ENCODE measurements at places on chromosomes 6 and 20.

DNA sequence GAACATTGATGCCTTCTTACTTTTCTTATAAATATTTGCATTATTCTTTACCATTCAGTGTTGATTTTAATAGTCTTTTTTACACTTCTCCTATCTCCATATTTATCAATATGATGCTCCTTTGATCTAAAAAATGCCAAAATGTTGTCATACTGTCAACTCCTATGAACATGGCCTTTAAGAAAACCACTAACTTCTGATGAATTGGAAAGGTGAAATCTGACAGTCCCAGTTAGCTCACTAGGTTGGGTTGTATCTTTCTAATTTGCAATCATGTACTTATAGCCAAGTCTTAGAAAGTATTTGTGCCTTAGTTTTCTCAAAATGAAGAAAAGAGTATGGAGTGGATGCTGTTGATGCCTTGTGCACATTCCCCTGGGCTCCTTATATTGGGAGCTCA lies 75.4 kb upstream of the SPACA1 start:
- no peak for DNase-seq

DNA sequence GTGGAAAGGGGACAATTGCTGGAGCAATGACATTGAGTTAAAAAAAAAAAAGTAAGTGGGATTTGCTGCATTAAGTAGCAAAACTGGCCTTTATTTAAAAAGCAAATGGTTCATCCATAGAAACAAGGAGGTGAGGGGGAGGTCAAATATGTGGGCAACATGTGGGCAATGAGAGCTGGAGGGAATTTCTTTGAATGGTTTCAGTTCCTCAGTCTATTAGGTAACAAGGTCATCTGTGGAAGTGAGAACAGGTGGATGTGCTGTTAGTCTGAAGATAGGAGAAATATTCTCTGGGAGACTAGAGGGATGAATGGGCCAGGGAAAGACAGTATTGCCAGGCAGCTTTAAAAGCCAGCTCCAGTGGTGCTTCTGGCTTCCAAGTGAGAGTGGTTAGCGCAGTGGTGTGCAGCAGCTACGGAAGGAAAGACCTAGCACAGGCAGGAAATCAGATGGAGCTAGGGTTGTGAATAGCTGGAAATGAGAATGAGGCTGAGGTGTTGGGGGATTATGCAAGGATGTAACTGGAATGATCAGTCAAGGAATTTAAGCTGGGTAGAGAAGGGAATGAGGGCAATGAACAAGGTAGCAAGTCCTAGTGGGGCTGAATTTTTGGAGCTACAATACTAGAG lies 727.6 kb downstream of the PTPRT start:
- no peak for DNase-seq

DNA sequence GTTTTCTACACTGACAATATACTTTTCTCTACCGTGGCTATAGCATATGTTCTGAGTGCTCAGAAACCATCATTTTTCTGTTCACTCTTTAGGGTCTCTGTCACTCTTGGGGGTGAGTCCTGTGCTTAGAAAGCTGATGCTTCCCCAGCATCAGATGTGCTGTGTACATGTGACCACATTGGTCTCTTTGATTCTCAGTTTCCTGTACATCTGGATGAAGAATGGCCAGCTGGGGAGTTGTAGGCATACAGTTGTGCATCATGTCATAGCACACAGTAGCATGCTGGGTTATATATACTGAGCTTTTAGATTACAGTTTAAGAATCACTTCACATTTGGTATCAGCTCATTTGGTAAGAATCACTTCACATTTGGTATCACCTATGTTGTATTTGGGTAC lies 238.6 kb upstream of the PREP start:
- no peak for DNase-seq

DNA sequence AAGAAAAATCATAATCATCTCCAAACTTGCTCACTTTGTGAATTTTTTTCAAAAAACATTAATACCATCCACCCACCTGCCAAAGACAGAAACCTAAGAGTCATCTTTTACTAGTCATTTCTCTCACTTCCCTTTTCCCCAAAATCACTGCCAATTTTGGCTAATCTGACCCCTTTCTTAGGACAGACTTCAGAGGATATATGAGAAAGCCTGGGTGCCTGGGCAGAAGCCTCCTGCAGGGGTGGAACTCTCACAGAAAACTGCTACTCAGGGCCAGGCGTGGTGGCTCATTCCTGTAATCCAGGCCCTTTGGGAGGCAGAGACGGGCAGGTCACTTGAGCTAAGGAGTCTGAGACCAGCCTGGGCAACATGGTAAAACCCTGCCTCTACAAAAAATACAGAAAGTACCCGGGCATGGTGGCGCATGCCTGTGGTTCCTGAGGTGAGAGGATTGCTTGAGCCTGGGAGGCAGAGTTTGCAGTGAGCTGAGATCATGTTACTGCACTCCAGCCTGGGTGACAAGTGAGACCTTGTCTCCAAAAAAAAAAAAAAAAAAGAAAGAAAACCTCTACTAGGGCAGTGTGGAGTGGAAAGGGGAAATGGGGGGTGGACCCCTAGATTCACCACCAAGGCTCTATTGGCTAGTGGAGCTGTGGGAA lies 3.8 kb downstream of the DEK start:
- no peak for DNase-seq

- no peak for DNase-seq
These were observed 53.6 kb downstream of the ZNF831 start for GRCh38 chr20:59217173-59217572.

GRCh38 chr6:72081871-72082270 lies 195.5 kb downstream of the RIMS1 start:
- DNase-seq = no peak

DNA sequence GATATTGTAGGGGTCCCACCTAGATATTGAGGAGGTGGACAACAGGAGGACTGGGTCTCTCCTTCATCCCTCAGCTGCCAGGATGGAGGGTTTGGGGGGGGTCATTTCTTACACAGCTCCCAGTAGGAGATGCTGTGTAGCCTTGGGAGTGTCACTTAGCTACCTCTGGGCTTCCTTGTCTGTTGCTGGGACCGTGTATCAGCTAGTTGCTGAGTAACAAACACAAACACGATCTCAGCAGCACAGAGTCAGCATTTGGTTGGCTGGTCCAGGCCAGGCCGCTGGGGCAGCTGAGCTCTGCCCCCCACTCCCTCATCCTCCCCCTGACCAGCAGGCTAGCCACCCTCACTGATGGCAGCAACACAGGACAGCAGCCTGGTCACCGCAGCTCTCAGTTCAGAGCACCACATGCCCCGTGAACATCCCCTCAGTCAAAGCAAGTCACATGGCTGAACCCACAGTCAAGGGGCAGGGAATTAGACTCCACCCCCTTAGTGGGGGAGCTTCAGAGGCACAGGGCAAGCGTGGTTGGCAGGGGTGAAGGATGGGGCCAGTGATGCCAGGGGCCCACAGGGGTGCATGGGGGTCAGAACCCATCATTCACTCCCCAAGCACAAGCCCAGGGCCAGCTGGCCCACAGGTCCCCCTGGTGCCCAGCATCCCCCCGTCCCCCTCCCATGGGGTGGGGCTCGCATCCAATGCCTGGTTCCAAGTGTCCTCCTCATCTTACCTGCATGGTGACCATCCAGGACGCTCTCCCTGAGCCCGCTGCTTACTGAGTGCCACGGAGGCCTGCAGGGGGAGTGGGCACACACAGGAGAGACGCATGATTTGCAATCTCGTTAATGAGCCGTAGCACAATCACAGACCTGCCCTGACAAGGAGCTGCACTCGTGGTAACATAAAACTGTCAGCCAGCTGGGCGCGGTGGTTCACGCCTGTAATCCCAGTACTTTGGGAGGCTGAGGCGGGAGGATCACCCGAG lies 112.4 kb downstream of the TAF4 start:
- peak; percentile 48 for DNase-seq

DNA sequence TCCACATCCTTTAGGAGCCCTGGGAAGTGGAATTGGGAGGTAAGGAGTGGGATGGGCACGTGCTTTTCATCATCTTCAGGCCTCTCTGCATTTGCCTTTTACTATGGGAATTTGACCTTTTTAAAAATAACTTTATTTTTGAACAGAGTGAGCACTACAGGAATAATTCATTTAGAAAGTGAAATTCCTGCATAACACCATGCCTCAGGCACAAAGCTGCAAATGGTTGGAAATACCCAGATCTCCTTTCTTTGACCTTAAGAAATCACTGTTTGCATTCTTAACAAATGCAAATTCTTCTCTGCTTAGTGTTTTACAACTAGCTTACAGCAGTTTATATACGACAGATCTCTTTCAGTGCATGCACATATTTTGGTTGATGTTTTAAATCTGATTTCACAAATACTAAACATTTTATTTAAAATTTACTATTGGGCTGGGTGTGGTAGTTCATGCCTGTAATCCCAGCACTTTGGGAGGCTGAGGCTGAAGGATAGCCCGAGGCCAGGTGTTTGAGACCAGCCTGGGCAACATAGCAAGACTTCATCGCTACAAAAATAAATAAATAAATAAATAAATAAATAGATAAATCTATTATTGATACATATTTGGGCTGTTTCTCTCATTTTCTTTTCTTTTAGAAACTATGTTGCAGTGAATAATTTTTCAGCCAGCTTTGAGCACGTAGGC lies 24.5 kb downstream of the CST8 start:
- DNase-seq = no peak

DNA sequence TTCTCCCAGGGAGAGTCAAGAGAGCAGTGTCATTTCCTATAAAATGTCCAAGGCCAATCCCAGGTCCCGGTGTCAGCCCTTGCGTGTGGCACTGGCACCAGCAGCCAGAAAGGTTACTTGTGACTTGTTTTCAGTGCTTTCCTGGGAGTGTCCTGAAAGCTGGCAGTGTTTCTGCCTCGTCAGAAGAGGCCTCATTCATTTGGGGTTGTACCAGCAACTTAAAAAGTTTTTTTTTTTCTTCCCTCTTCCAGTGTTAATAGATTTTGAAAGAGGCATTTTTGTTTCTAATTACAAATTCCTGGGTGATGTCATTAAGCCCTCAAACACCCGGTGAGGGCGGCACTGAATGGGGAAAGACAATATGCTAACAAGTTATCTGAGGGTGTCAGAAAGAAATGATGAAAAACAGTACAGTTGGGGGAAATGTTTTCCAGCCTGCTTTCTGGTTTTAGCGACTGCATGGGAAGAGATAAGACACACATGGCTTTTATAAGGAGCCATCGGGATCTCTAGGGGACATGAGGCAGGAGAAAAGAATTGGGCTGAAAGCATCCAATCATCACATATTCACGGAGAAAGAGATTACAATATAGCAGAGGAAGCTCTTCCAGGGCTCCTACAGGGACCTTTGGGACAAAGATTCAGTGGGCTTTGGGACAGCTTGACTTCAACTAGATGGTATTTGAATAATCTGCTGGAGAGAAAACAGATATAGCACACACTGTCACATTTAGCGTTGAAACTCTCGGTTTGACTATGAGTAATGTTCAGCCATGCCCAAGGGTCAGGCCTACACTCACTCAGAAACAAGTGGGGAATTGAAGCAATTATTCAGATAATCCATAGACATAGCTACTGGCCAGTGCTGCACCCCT lies 153.0 kb downstream of the BCAS1 start:
- no peak for DNase-seq

DNA sequence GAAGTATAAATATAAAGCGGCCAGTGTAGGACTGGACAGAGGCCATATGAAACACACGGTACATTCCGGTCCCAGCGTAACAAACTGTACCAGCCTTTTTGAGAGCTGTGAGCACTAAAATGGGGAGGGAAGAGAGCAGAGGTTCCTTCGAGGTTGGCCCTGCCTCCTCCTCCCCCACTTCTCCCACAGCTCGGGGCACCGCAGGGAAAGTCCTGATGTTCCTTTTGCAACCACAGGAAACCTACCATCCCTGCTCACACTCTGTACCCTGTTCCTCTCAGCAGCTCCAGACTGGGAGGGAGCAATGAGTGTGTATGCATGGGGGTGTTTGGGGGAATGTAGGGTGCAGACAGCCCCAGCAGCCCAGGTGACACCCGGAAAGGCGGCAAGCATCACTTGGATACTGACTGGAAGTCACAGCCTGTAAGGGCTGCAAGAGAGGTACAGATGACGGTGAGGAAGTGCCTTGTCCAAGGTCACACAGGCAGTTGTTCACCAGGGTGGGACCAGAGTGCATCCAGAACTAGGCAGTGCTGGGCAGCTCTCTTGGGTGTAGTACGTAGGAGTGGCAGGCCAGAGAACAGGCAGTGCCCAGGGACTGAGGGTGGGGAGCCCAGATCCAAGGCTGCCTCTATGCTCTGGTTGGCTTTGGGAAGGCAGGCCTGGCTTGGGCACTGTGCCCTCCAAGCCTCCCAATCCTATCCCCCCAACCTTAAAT lies 11.0 kb upstream of the ARMC12 start:
- DNase-seq = no peak

GRCh38 chr6:6966569-6966968 lies 141.2 kb upstream of the RREB1 start:
- no peak for DNase-seq

GRCh38 chr6:12614456-12614855 lies 102.1 kb upstream of the PHACTR1 start:
- no peak for DNase-seq

GRCh38 chr20:53550280-53551187 lies 43.1 kb downstream of the ZNF217 start:
- DNase-seq = no peak

DNA sequence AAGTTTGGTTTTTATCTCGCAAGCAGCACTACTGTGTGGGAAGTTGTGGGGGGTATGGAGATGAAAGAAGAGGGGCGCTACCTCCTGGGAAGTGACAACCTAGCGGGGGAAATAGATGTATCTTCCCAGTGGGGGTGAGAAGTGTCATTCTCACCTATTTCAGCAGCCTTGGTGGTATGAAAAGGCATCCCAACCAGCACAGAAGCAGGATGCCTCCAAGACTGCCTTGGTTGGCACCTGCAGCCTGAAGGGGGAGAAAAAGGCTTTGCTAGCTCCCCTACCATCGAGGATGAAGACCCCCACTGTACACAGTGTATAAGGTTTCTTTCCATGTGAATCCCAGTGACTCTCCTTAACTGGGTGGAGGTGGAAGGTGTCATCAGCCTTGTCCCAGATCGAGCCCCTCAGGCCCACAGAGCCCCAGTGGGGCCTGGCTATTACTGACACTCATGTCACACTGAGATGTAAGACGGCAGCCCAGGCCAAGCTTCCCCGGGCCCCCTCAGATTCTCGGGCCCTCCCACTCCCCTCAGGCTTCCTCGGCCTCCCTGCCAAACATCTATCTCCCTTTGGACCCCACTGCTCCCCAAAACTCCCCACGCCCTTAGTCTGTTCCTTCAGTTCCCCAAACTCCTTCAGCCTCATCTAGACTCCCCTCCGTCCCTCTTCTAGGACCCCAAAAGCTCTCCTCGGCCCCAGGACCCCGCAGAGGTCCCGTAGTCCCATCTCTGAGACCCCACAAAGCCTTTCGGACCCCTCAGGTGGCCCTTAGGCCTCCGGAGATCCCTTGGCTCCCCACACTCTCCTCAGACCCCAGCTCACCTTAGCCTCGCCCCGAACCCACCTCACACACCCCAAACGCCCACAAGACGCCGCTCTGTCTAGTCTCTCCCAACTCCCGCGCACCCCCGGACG lies 688 bp downstream of the COMMD7 start:
- DNase-seq = peak; percentile 38

DNA sequence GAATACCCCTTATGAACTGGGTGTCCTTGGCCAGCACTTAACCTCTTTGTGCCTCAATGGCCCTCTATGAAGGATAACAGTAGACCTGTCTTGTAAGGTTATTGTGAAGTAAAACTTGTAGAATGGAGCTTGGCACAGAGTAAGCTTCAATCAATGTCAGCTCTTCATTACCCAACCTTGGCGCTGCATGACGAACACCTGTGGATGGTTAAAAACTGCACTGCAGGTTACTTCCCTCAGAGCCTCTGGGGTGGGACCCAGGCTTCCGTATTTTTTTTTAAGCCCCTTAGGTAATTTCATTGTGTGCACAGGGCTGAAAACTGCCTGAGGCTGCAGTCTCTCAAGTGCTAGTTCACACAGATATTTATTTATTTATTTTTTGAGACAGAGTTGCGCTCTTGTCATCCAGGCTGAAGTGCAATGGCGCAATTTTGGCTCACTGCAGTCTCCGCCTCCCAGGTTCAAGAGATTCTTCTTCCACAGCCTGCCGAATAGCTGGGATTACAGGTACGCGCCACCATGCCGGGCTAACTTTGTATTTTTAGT lies 42.8 kb upstream of the SLC23A2 start:
- DNase-seq = peak; percentile 64

Measured in NCI-H146 (cell line).